ENCODE measurements at places on chromosomes 4 and X.
A peak's percentile ranks its signal among the peaks of the same experiment; 100 is the strongest.

- no peak for DNase-seq
Observed at GRCh38 chr4:185761352-185762235, 50.4 kb downstream of the SORBS2 start.

GRCh38 chr4:46123913-46124755 lies at the start of gene GABRG1:
GABRG1 (minus strand) TSS chr4:46124054; CDS start chr4:46123913, 141 bp downstream.
- no peak for DNase-seq

GRCh38 chrX:118901991-118902390 lies 72.4 kb upstream of the LONRF3 start:
- no peak for DNase-seq

DNA sequence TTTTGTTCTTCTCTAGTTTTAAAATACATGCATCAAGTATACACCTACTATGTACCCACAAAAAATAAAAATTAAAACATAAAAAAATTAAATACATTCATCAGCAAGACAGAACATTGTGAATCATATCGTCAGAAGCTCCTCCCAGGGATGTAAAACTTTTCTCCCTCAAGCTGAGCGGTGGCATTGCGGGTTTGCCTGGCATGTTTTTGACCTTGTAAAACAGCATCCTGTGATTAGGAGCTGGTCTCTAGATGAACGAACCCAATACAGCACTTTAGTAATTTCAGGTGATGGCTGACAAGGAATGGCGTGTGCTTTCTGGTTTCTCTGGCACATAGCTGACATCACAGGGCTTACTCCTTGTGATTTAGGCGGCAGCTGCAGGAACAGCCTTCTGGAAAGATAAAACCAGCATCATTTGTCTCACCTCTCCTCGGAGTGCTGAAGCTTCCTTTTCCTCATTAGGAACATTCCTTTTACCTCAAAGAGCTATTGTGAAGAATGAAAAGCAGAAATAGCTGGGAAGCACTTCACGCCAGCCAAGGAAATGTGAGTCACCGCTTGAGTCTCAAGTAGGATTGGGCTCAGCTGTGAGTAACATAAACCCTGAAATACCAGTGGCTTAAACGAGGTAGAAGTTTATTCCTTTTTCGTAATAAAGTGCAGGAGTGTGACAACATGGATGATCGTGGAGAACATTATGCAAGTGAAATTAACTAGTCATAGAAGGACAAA lies 44.3 kb downstream of the NYX start:
- DNase-seq = peak; percentile 79

DNA sequence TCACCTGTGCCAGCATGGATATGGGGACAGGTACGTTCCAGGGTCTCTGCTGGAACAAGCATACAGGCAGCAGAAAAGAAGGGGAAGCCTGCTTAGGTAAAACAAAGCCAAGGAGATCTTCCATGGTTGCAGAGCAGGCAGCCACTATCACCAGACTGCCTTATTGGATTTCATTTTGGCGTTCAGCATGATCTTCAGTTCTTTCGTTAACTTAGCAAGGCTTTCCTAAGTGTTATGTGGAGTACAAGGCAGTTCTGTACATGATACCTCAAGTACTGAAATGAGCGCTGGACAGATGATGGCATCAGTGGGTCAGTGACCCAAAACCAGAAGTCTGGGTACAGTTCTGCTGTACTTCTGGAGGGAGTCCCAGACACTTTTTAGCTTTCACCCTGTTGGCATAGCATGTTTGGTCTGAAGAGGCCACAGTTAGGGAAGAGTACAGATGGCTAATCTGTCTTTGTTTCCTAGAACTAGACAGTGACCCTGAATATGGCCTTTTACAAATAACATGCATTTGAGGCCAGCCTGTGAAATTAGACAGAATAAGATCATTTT lies 8.9 kb downstream of the SMIM20 start:
- DNase-seq = no peak
